ENCODE measurements at places on chromosomes 11 and 22.

GRCh38 chr22:40249286-40249685 is 71.6 kb downstream of the TNRC6B start:
- DNase-seq: no peak

DNA sequence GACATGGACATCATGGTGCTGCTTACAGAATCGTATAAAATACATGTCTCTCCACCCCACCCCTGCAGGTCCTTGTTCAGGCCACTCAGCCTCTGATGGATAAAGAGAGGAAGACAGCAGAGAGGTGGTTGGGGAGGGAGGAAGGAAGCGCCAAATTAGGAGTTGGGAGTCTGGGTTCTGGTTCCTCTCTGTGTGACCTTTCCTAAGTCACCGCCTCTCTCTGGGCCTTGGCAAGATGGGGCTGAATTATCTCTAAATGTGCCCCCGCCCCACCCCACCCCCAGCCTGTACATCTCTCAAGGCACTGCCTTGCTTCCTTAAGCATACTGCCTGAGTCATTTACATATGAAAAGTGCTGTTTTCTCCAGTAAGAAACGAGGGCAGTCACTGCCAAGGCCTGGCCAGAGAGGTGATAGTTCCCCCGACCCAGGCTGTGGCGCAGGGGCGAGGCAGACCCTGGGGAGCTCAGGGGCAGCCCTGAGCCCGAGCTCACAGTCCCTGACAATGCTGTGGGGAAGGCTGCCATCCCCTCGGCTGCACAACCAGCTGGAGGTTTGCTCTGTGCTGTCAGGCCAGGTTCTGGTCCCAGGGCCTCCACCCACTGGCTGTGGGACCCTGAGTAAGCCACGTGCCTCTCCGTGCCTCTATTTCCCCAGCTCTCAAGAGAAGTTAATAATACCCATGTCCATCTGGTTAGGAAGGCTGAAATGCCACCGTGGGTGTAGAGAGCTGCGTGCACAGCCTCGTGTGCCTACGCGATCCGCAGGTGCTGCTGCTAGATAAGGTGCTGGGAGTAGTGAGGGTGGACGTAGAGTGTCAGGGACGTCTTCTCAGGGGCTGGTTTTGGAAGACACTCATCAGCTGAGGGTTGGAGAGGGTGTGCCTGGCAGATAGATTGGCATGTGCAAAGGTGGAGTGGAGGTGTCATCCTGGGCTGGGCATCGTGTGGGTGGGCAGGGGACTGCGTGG is 55.3 kb downstream of the CACNA1I start:
- DNase-seq: no peak

DNA sequence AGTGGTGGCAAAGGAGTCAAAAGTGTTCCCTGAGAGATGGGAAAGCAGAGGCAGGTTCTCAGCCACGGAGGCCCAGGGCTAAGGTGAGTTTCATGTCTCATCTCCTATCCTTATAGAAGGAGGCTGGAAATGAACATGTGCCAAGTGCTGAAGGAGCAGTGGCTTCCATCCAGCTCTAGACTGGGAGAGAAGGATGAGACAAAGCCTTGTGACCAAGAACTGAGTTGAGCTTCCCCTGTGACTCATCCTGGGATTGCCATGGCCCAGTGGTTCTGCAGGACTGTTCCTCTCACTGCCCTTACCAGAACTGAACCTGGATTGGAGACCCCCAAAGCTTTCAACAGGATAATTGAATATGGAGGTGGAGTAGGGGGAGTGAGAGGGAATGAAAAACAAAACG is 16.7 kb upstream of the OR9Q1 start:
- no peak for DNase-seq

DNA sequence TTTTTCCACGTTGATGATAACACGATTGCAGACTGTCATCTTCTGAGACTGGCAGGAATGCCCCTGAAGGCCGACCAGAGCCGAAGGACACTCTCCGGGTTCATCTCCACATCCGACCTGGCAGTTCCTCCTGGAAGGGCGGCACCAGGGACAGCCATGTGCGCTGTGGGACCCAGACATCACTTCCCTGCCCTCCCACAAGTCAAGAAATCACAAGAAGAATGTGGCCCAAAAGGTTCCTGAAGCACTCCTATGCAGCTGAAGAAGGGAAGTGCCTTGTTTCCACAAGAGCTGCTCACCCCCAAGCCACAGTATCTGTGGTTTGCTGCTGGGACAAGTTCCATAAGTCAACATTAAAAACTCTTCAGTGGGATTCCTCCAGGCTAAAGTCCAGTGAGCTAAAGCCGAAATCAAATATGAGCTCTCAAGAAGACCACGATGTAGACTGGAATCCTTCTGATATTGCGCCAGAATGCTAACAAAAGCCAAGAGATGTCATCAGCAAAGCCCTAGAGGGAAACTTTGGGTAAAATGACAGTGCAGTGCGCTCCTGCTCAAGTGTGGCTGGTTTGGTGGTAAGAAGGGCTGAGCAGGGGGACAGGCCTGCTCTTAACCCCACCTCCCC is 21.2 kb downstream of the PACSIN2 start:
- no peak for DNase-seq

GRCh38 chr22:45073064-45073463 is 63.3 kb upstream of the PHF21B start:
- no peak for DNase-seq

- no peak for DNase-seq
Observed at GRCh38 chr11:77179681-77180080, 51.6 kb downstream of the MYO7A start.

GRCh38 chr11:126791446-126791845 is 209.1 kb downstream of the KIRREL3 start:
- no peak for DNase-seq

GRCh38 chr11:82976786-82977185 is 75.2 kb downstream of the DDIAS start:
- DNase-seq: no peak

DNA sequence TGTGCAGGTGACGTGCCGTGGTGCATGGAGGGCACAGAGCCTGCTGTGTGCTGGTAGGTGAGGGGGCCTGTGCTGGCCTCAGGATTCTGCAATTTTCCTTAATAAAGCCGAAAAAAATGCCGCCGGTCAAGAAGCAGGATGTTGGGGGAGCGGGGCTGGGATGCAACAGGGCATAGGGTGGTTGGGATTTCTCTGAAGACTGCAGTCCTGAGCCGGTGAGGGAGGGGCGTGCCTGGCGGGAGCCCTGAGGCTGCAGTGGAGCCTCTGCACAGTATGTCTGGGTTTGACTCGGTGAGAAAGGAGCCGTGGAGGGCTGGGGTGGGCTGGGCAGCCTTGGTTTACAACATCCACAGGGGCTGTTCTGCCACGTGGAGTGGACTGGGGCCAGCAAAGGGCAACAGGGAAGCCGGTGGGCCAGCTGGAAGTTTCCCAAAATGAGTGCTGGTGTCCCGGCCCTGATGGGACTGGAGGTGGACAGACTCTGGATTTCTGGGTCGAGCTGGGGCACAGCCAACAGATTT is 1.3 kb downstream of the CDHR5 start:
- no peak for DNase-seq

- no peak for DNase-seq
Observed at GRCh38 chr11:24793479-24793878, 296.6 kb downstream of the LUZP2 start.

- no peak for DNase-seq
Observed at GRCh38 chr22:31436132-31436531, 36.7 kb downstream of the DRG1 start.

DNA sequence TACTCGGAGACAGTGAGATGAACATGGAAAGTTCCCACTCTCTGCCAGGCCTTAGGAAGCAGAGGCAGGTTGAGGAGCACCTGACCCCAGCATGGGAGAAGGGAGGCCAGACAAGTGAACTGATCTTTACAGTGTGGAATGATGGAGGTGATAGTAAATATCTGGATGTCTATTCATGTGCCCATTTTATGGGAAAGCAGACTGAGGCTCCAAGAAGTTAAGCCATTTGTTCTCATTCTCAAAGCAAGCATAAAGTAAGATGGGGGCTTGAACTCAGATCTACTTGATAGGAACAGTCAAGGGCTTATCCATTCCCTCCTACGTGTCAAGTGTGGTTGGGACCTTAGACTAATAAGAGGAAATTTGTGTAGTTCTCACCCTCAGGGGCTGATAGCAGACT is 461.5 kb downstream of the MN1 start:
- DNase-seq: no peak

DNA sequence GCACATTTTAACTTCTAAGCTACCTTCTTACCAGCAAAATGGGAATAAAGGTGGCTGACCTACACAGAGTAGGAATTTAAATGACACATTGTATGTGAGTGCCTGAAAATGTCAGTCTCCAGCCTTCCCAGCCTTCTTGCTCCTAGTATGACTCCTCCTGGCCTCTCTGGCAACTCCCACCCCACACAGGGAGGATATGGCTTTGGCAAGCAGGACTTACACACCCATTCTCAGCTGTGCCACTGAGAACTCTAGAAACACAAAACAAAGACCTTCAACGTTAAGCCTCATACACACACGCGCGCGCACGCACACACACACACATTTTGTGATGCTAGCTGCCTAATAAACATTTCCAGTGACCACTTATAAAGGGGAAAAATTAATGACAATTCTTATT is 65.8 kb downstream of the PACSIN2 start:
- DNase-seq: no peak

DNA sequence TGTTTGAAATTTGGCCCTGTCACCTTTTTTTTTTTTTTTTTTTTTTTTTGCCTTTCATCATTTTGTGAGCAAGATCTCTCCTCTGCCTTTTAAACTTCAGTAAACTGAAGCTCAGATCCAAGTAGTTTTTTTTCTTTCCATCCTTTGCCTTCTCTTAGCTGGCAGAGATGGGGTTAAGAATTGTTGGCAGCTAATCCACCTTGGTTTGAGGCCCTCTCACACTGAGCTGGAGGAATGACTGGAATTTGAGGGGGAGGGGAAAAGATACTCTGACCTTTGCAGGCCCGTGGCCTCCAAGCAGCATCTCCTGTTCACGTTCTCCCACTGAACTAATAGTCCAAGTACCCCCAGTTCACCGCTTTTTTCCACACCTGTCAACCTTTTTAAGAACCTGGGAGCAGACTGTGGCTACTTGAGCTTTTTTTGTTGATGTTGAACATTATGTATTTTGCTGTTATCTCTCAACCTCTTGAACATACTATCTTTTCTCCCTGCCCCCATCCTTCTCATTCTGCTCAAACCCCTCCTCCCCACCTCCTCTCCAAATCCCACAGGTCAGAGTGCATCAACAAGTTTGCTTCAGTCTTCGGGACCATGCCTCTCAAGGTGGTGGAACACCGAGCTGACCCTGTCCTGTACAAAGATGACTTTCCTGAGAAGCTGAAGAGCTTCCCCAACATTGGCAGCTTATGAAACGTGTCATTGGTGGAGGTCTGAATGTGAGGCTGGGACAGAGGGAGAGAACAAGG is 66.2 kb downstream of the ALX4 start:
- DNase-seq: no peak

DNA sequence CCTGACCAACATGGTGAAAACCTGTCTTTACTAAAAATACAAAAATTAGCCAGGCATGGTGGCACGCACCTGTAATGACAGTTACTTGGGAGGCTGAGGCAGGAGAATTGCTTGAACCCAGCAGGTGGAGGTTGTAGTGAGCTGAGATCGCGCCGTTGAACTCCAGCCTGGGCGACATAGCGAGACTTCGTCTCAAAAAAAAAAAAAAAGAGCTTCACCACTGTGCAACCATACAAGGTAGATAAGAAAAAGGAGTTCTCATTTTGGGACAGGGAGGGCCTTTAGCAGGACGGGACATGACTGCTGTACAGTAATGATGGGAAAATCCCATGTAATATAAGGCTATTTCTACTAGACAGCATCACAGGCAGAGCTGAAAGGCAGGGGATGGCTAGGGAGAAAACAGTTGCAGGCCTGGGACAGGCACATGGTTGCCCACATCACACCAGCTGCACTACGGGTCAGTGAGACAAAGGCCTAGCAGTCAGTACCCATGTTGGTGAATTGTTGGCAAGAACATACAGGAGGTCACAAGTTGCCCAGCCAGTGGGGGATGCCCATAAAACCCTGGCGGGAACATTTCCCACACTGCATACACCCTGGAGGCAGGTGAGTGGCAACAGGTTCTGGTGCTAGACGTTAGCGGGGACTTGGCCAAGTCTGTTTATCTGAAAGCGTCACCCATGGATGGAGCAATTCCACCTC is 5.4 kb downstream of the TANGO2 start:
- no peak for DNase-seq

DNA sequence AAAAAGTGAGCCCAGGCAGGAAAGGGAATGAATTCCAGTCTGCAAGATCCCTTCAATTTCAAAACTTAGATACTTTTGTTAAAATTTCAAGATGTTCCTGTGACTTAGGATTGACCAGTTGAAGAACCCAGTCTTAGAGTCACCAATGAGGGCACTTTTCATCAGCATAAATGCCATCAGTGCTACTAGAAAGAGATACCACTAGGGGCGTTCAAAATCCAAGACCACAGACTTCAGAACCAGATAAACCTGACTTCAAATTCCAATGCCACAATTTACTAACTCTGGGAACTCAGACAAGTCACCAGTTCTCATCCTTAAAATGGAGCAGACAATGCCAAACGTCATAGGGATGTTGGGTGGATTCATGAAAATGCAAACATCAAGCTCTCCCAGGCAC is 523.2 kb downstream of the BUD13 start:
- DNase-seq: no peak

- DNase-seq: peak; percentile 71
Observed at GRCh38 chr11:65040847-65041622, at the start of gene SAC3D1. TSS of gene SAC3D1 (plus strand) at chr11:65041210. CDS start at chr11:65041293, 83 bp downstream.

DNA sequence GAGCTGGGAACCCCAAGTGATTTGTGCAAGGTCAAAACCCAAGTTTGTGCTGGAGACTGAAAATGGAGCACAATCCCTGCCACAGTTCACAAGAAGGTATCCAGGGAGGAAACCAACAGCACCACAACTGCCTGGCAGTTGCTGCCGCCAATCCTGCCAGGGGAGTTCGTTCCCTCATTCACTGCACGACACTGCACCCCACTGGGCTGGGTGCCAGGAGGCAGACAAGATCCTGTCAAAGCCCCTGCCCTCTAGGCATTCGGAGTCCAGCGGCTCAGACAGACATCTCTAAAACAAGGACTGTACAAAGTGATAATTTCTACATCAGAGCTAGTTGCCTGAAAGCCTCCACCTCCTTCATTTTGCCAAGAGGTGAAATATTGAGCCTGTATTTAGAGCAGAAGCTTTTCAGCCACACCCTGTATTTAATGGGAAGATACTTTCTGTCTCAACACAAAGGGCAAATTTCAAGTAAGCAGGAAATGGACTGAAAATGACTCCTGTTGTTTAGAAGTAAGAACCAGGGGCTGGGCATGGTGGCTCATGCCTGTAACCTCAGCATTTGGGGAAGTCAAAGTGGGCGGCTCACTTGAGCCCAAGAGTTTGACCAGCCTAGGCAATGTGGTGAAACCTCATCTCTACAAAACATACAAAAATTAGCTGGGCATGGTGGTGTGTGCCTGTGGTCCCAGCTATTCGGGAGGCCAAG is 277.4 kb upstream of the NARS2 start:
- DNase-seq: no peak
